Breast epithelium (tissue), 4 donors: ENCODE measurements at places on chromosomes 7 and 10. TPM values are rescaled to one million over a fixed set of nuclear protein-coding genes. Genes with fewer than 3 reads are reported as not detected.

DNA sequence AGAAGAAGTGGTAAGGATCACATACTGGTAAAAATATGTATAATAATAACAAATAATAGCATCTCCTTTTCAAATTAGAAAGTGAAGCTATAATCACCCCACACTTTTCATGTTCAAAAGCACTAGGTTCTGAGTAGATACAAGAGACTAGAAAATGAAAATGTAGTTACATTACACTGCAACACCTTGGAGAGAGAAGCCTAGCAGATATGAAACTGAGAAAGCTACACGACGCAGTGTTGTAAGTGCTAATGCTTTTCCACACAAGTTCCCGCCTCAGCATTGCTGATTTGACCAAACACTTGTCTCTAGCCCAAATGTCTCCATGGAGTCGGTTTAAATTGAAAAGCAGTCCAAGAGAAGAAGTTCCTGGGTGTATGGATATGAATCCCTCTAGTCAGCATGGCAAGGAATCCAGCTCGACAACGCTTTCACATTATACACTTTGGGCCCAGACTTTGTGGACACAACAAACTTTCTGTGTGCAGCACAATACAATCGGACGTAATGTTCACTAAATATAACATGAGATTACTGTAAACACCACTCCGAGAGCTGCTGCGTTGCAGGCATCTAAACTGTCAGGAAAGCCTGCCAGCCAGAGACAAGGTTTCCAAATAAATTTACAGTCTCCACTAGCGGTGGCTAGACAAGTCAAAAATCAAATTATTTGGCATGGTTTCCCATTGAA, 1.7 kb downstream of the PDE1C start:
- no peak for DNase-seq
- H3K27me3 ChIP-seq: no peaks in the 10 kb centered on the region
- H3K4me1 ChIP-seq: no peaks in the 10 kb centered on the region

- no peaks in the 10 kb centered on the region for H3K36me3 ChIP-seq
- no peaks in the 10 kb centered on the region for H3K4me1 ChIP-seq
- DNase-seq: no peak
- no peak overlapping the region for H3K4me3 ChIP-seq
- H3K27me3 ChIP-seq: no peaks in the 10 kb centered on the region
Measured at GRCh38 chr10:1605999-1606940, 131.1 kb downstream of the ADARB2 start.

- DNase-seq: peak; percentile 62
- no peaks in the 10 kb centered on the region for H3K27me3 ChIP-seq
- H3K4me3 ChIP-seq: peak within 1 kb of the TSS; percentile 56
- H3K27ac ChIP-seq: peak within 1 kb of the TSS; percentile 85
- no peaks in the 10 kb centered on the region for H3K4me1 ChIP-seq
Measured at GRCh38 chr7:29563590-29564495, at the start of gene PRR15. Gene PRR15 (plus strand): TSS chr7:29563835. CDS start chr7:29566330, 2,495 bp downstream.

GRCh38 chr7:149791-150636, 42.4 kb upstream of the FAM20C start:
- H3K27ac ChIP-seq: peak overlapping the region; percentile 96
- peak; percentile 55 for DNase-seq
- peak overlapping the region; percentile 60 for H3K4me3 ChIP-seq
- no peaks in the 10 kb centered on the region for H3K4me1 ChIP-seq

DNA sequence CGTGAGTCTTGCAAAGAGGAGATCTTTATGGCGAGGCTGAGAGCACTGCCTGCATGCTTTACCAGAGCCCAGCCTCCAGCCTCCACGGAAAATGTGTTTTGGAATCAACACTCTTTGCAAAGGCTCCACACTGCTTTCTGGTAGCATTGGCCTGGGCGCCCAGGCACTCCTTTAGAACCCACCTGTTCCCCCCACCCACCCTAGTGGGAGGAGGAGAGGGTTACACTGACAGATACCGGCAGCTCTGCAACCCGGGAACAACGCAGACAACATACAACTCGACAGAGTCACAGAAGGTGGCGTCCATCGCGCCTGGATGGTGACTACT, 5.5 kb upstream of the MNX1 start:
- H3K4me1 ChIP-seq: peaks cover 4% of the 10 kb centered on the region
- DNase-seq: no peak
- H3K36me3 ChIP-seq: no peaks in the 10 kb centered on the region
- peaks cover 13% of the 10 kb centered on the region for H3K27me3 ChIP-seq
- no peak overlapping the region for H3K4me3 ChIP-seq

GRCh38 chr10:74906611-74907198, 80.3 kb downstream of the KAT6B start:
- H3K36me3 ChIP-seq: no peaks in the 10 kb centered on the region
- no peaks in the 10 kb centered on the region for H3K27me3 ChIP-seq
- no peak overlapping the region for H3K27ac ChIP-seq
- H3K4me3 ChIP-seq: no peak overlapping the region

DNA sequence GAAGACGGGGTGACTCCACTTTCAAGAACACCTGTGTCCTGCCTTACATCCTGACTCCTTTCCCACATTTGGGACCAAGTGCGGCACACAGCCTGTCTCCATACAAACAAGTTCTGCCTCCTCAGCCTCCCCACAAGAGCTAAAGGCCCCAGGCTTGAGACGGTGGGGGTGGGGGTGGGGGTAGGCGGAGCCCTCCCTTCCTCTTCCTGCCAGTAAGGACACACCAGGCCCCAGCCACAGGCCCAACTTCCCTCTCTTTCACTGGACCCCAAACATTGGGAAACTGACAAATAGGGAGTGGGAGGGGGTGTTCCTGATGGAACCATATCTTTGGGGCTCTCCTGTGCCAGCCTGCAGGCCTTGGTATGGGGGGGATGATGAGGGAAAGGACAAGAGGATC, 4.6 kb downstream of the CDK5 start:
- no peak for DNase-seq
- no peak overlapping the region for H3K4me3 ChIP-seq
- H3K36me3 ChIP-seq: no peaks in the 10 kb centered on the region
- no peak overlapping the region for H3K27ac ChIP-seq
- no peaks in the 10 kb centered on the region for H3K27me3 ChIP-seq

GRCh38 chr10:61068471-61068870, 124.5 kb upstream of the RHOBTB1 start:
- no peaks in the 10 kb centered on the region for H3K27me3 ChIP-seq
- H3K27ac ChIP-seq: no peak overlapping the region
- H3K4me1 ChIP-seq: no peaks in the 10 kb centered on the region
- no peaks in the 10 kb centered on the region for H3K36me3 ChIP-seq
- DNase-seq: no peak

GRCh38 chr7:138835087-138835486, 37.1 kb upstream of the ATP6V0A4 start:
- no peaks in the 10 kb centered on the region for H3K4me1 ChIP-seq
- no peak for DNase-seq
- no peak overlapping the region for H3K4me3 ChIP-seq
- H3K27ac ChIP-seq: no peak overlapping the region
- no peaks in the 10 kb centered on the region for H3K36me3 ChIP-seq

GRCh38 chr10:103667356-103667755, 173.9 kb downstream of the NEURL1 start:
- H3K4me1 ChIP-seq: peaks cover 10% of the 10 kb centered on the region
- H3K27me3 ChIP-seq: no peaks in the 10 kb centered on the region
- peak overlapping the region; percentile 40 for H3K27ac ChIP-seq
- H3K36me3 ChIP-seq: no peaks in the 10 kb centered on the region
- DNase-seq: no peak

DNA sequence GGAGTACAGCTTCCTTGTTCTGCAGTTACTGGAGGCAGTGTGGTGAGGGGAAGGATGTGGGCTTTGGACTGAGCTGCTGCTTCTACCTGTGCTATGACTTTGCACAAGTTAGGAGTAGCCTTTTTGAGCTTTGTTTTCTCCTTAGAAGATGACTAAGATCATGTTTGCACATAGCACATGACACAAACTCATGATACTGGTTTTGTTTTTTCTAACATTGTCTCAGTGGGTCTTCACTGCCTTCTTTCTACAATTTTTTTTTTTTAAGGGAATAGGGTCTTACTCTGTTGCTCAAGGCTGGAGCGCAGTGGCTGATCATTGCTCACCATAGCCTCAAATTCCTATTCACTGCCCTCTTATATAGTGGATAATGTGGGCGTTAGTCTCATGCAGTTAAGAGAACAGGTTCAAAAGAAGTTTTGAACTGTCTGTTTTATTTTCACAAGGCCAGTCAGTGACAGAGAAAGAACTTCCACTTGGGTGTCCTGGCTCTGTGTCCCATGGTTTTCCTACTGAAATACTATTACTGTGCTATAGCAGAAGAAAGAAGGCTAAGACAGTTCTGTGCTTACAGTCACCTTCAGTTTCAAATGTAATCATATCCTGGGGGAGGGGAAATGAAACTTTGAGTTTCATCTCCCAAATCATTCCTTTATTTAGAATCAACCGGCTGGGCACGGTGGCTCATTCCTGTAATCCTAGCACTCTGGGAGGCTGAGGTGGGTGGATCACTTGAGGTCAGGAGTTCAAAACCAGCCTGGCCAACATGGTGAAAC, 72.0 kb downstream of the KAT6B start:
- H3K27ac ChIP-seq: no peak overlapping the region
- H3K4me1 ChIP-seq: peaks cover 6% of the 10 kb centered on the region
- no peaks in the 10 kb centered on the region for H3K27me3 ChIP-seq
- DNase-seq: no peak
- H3K4me3 ChIP-seq: no peak overlapping the region

- no peaks in the 10 kb centered on the region for H3K27me3 ChIP-seq
- H3K4me3 ChIP-seq: no peak overlapping the region
- no peaks in the 10 kb centered on the region for H3K36me3 ChIP-seq
- no peak for DNase-seq
- no peak overlapping the region for H3K27ac ChIP-seq
Measured at GRCh38 chr7:30975256-30975899, 11.6 kb downstream of the GHRHR start.

GRCh38 chr10:97508342-97508741, 9.6 kb downstream of the UBTD1 start:
- no peaks in the 10 kb centered on the region for H3K27me3 ChIP-seq
- H3K4me1 ChIP-seq: no peaks in the 10 kb centered on the region
- H3K4me3 ChIP-seq: no peak overlapping the region
- no peaks in the 10 kb centered on the region for H3K36me3 ChIP-seq
- DNase-seq: no peak

DNA sequence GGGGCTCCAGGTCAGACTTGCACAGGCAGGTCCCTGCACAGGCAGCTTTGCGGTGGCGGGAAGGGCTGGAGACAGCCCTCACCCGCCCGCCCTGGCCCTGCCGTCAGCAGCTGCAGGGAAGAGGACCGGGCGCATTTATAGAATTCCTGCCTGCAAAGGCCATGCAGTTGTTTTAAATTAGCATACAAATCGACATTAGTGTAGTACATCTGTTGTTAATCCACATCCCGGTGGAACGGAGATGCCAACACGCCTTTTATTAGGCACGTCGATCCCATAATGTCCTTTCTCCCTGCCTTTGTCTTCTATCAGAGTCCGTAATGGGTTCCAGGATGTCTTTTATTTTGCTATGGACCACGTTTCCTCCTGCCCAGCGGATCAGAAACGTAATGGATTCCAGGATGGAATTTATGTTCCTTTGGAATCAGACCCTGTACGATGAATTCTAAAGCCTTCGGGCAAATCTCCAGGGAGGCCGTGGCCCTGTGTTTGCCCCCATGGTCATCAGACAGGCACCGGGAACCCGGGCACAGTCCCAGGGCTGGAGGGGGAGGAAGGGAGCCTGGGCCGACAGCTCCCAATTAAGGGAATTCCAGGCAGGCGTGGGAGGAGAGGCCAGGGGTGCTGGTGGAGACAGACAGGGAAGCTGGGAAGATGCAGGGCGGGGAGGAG, 123.9 kb downstream of the COL26A1 start:
- no peak overlapping the region for H3K4me3 ChIP-seq

GRCh38 chr10:100128951-100129350, 47.3 kb upstream of the CPN1 start:
- no peaks in the 10 kb centered on the region for H3K4me1 ChIP-seq
- H3K27ac ChIP-seq: no peak overlapping the region
- H3K4me3 ChIP-seq: no peak overlapping the region
- no peak for DNase-seq
- no peaks in the 10 kb centered on the region for H3K27me3 ChIP-seq

- H3K4me3 ChIP-seq: no peak overlapping the region
- no peaks in the 10 kb centered on the region for H3K36me3 ChIP-seq
- DNase-seq: no peak
Measured at GRCh38 chr10:2798336-2799022, 268.9 kb upstream of the PFKP start.

- H3K4me1 ChIP-seq: no peaks in the 10 kb centered on the region
- no peak for DNase-seq
- H3K4me3 ChIP-seq: no peak overlapping the region
- no peak overlapping the region for H3K27ac ChIP-seq
- no peaks in the 10 kb centered on the region for H3K36me3 ChIP-seq
Measured at GRCh38 chr7:33614357-33615117, 290.8 kb upstream of the BMPER start.

DNA sequence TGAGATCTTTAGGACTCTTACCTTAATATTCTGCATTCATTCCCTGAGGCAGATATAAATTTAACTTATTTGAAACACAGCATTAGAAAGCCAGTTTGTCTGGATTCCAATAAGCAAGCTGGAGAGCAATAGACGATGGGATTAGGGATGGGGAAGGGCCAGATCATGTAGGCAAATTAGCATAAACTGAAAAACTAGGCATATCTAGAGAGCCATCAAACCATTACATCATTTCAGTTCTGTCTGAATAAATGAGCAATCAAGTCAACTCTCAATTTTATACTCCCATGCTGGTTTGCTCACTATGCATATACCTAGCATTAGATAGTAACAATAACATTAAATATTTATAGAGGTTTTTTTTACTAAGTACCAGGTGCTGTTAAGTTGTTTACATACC, 583.6 kb upstream of the LRRN3 start:
- no peak overlapping the region for H3K4me3 ChIP-seq
- H3K27ac ChIP-seq: no peak overlapping the region
- no peaks in the 10 kb centered on the region for H3K4me1 ChIP-seq

- no peaks in the 10 kb centered on the region for H3K4me1 ChIP-seq
- no peak overlapping the region for H3K27ac ChIP-seq
- H3K36me3 ChIP-seq: peaks cover 9% of the 10 kb centered on the region
Measured at GRCh38 chr10:103102195-103102594, 90.9 kb downstream of the NT5C2 start.

- no peaks in the 10 kb centered on the region for H3K27me3 ChIP-seq
- no peaks in the 10 kb centered on the region for H3K36me3 ChIP-seq
- H3K4me1 ChIP-seq: no peaks in the 10 kb centered on the region
- DNase-seq: peak; percentile 7
Measured at GRCh38 chr10:46232666-46233065, 54.1 kb upstream of the ANTXRL start.

GRCh38 chr10:129973674-129974059, 9.6 kb upstream of the EBF3 start:
- no peak for DNase-seq
- H3K27ac ChIP-seq: no peak overlapping the region
- peaks cover 8% of the 10 kb centered on the region for H3K4me1 ChIP-seq

GRCh38 chr7:96508371-96508770, 186.5 kb upstream of the SLC25A13 start:
- no peaks in the 10 kb centered on the region for H3K27me3 ChIP-seq
- no peaks in the 10 kb centered on the region for H3K4me1 ChIP-seq
- H3K4me3 ChIP-seq: no peak overlapping the region

Gene CYP3A7
- total RNA-seq: 1.5 TPM

Gene ANKRD1
- total RNA-seq: not detected

Gene PLAC9
- total RNA-seq: 7.5 TPM

Gene DMBT1
- total RNA-seq: 0.15 TPM

Gene MLXIPL
- total RNA-seq: 10.4 TPM

Gene ENTPD1
- total RNA-seq: 26.9 TPM

Gene ZNF853
- total RNA-seq: 11.7 TPM

Gene UBTD1
- total RNA-seq: 9.9 TPM

Gene TNRC18
- 72.4 TPM for total RNA-seq

Gene METTL27
- 10.6 TPM for total RNA-seq

Gene ATP6V0A4
- total RNA-seq: 4.7 TPM
